ENCODE measurements at places on chromosomes 13 and 19. TPM values are rescaled to one million over a fixed set of nuclear protein-coding genes. Genes with fewer than 3 reads are reported as not detected.

NANOS3 gene
- total RNA-seq: not detected

- H3K4me1 ChIP-seq: peaks cover 2% of the 10 kb centered on the region
- H3K36me3 ChIP-seq: no peaks in the 10 kb centered on the region
- peaks cover 2% of the 10 kb centered on the region for H3K27me3 ChIP-seq
- DNase-seq: no peak
- H3K4me3 ChIP-seq: no peak overlapping the region
These were observed 107.2 kb downstream of the STARD13 start for GRCh38 chr13:33178209-33178840.

PSG6 gene
- not detected for total RNA-seq

DNA sequence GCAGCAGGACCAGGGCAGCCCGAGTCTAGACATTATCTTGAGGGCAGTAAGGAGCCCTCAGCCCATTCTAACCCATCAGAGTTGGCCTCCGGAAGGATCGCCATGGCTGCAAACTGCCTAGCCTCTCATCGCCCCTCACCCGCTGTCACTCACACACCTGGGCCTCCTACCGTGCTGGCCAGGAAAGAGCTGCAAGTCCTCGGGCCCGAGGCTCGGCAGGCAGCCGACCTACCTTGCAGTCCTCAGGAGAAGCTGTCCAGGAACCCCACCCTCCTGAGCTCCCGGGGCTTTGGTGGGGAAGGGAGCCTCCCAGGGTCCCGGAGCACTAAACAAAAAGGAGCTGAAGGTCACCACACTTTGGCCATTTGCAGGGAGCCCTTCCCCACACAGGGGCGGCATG lies 46.8 kb downstream of the CCNE1 start:
- no peak for DNase-seq
- no peaks in the 10 kb centered on the region for H3K4me1 ChIP-seq
- H3K27me3 ChIP-seq: no peaks in the 10 kb centered on the region
- no peaks in the 10 kb centered on the region for H3K36me3 ChIP-seq

ERFL gene
- total RNA-seq: 0.22 TPM

- no peak overlapping the region for H3K27ac ChIP-seq
- H3K4me1 ChIP-seq: no peaks in the 10 kb centered on the region
- peaks cover 7% of the 10 kb centered on the region for H3K36me3 ChIP-seq
- DNase-seq: no peak
These were observed 58.4 kb downstream of the RASA3 start for GRCh38 chr13:114073881-114074612.

Data from H9 (cell line).